ENCODE measurements at places on chromosomes 16 and 17.
A peak's percentile ranks its signal among the peaks of the same experiment; 100 is the strongest.

GRCh38 chr17:56592487-56593085 is 913 bp upstream of the NOG start:
- peak; percentile 55 for DNase-seq

GRCh38 chr17:8192070-8192815 is 2.3 kb upstream of the BORCS6 start:
- DNase-seq = no peak

- no peak for DNase-seq
These were observed 22.9 kb downstream of the RPGRIP1L start for GRCh38 chr16:53680756-53681155.

GRCh38 chr17:72064606-72065193 is 56.1 kb upstream of the SOX9 start:
- DNase-seq = no peak

GRCh38 chr17:72110942-72111318 is 9.9 kb upstream of the SOX9 start:
- no peak for DNase-seq

DNA sequence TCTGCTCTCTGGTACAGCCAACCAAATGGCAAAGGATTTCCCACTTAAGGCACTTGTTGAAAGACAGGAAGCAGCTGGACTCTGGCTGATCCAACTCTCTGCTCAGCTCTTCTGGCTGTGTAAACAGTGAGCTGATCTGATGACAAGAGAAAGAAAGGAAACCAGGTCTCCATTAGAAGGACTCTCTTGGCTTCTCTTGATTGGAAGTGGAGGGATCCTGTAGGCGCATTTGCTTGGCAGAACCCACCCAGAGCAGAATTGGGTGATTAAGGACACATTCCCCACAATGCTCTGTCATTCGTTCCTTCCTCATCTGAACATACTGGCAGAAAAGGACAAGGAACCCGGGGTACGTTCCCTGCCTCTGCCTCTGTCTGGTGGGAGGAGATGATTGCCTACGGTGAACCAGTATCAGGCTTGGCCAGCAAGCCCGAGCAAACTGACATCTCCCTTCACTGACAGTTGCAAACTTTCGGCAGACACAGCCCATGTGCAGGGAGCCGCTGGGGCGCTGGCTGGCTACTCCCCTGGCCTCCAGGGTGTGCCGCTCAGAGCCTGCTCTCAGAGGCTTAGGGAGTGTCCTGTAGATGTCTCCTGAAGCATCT is 29.1 kb downstream of the LDHD start:
- no peak for DNase-seq

DNA sequence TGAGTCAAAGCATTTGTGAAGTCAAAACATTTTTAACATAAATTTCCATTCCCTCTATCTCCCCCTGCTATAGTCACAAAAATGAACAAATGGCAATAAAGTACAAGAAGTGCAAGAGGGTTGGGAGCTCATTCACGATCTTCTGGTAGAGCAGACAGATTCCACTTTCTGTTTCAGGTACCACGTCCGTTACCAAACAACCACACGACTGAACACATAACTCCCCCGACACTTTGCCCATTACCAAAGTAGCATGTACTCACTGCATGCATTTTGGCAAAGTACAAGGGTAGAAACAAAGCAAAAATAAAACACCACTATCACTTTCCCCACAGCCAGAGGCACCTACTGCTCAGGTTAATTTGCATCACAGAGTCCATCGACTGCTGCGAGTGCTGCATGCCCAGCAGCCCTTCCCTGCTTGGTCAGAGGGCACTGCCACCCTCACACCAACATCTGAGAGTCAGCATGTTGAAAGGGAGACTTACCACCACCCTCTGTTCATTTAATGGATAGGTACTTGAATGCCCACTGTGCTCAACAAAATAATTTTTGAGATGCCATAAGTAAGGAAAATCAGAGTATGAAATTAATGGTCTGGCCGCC is 150.3 kb upstream of the AXIN2 start:
- DNase-seq = no peak

DNA sequence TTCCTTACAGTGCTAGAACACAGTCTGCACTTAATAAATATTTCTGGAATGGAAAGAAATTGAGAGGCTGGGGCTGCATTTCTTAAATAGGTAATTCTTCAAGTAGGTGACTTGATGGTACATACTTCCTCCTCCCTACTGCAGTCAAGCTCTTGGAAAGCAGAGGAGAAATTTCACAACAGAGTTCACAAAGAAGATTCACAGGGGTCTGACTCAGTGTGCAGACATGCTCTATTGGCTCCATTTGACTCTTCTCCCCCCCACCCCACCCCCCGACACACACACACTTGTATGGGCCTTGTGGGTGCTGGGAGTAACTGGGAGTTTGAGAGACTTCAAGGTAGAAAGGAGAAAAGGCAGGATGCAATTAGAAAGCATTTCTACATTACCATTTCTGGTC is 6.2 kb upstream of the MYOCD start:
- no peak for DNase-seq
